Activated CD4-positive, alpha-beta T cell treated with anti-CD3 and anti-CD28 coated beads, Interleukin-10, Interleukin-2, amounts not matched to agents 100 ng/mL and 50 ng/mL, durations not matched to agents 16 hours and 8 hours (primary cell): ENCODE measurements at places on chromosomes 5 and 9.

DNA sequence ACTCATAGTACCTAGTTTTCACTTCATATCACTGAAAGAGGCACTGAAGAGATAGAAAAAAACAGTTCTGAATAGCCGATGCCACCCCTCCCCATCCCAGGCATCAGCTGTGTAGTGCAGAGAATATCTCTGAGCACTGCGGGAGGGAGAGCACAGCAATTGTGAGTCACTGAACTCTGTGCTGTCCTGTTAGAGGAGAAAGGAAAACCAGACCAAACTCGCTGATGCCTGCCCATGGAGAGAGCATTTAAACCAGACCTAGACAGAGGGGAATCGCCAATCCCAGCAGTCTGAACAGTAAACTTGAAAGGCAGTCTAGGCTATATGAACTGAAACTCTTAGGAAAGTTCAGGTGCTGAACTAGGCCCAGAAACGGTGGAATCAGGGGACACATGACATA, 120.1 kb upstream of the SLC30A5 start:
- no peak for DNase-seq

- DNase-seq, result peak; percentile 39
Measured at GRCh38 chr9:27504259-27504658, 19.8 kb upstream of the IFNK start.

- no peak for DNase-seq
Measured at GRCh38 chr9:101716629-101717028, 21.8 kb downstream of the GRIN3A start.

- no peak for DNase-seq
Measured at GRCh38 chr9:109861499-109861898, 81.5 kb downstream of the PALM2AKAP2 start.

DNA sequence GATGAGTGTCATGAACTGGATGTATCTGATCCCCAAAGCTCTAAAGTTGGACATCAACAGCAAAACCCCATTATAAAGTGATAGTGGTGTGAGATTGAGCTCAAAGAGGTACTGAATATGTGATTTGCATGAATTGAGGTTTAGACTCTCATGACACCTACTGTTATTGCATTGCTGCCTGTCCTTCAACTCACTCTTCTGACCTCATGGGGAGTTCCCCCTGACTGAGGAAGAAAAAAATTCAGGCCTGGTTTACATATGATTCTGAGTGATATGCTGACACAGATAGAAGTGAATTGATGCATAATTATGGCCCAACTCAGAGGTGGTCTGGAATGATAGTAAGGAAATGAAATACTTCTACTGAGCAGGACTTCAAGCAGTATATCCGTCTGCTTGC, 76.2 kb upstream of the CHD1 start:
- DNase-seq, result peak; percentile 51

DNA sequence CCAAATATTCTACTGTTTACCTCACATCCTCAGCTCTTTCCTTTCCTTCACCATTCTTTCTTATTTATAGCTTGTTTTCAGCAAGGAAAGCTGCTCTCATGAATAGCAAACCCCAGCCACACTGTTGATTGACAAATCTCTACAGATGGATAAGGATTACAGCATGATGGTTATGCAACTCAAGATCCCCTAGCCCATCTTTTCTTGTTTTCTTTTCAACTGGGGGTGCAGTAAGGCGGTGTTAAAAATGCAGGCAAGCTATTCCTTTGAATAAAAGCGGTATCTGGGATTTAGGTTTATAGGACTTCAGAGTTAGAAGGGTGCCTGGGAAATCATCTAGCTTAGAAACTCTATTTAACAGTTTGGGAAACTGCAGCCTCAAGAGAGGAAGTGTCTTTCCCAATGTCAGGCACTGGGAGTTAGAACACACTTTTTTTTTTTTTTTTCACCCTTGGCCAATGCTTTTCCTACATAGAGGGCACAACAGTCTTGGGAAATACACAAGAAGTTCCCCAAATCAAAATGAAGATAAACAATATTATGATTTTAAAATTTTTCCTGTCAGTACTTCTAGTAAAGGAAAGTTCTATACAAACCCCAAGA, 2.6 kb downstream of the SPARC start:
- DNase-seq, result no peak

DNA sequence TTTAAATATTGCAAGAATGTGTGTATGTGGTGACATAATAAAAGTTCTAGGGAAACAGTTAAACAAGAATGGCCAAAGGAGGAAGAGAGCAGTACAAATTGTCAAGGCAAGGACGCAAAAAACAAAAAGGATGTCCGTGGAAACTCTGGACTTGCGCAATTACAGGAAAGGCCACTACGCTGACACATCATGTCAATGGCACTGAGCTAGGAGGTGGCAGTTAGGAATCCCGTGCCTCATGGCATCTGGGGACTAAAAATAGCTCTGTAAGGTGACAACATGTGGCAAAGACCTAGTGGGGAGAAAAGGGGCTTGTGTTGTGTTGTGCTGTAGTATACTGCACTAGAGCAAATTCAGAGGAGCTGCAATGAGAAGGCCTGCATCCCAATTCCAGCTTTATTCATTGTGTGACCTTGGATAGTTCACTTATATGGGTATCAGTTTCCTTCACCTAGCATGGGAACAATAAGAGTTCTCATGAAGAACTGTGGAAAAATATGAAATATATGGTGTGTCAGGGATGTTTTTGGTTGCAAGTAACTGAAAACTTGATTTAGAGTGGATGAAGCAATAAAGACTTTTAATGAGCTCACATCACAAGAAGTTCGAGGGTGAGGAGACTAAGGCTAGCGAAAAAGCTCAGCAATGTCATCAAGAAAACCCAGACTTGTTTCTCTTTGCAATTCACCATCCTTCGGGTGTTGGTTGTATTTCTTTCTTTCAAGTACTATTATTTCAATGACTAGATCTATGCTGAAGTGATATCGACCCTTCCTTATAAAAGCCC, 124.1 kb upstream of the STC2 start:
- DNase-seq, result no peak

- DNase-seq, result no peak
Measured at GRCh38 chr5:98099448-98100105, 673.9 kb upstream of the RGMB start.

DNA sequence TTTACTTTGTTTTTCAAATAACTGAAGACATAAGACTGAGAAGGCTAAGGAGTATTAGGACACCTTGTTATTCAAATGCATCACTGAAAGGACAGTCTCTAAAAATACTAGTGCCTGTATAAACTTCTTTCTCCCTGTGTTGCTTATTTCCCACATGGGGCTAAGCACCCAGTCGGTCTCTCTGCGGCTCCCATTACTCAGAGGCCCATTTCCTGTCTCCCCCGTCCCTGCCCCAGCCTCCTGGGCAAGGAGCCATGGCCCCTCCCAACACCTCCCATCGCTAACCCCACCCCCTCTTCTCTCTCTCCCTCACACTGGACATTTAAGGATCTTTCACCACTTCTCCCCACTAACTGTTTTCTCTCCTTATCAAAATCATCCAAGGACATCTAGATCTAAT, 81.9 kb downstream of the EBF1 start:
- DNase-seq, result no peak

DNA sequence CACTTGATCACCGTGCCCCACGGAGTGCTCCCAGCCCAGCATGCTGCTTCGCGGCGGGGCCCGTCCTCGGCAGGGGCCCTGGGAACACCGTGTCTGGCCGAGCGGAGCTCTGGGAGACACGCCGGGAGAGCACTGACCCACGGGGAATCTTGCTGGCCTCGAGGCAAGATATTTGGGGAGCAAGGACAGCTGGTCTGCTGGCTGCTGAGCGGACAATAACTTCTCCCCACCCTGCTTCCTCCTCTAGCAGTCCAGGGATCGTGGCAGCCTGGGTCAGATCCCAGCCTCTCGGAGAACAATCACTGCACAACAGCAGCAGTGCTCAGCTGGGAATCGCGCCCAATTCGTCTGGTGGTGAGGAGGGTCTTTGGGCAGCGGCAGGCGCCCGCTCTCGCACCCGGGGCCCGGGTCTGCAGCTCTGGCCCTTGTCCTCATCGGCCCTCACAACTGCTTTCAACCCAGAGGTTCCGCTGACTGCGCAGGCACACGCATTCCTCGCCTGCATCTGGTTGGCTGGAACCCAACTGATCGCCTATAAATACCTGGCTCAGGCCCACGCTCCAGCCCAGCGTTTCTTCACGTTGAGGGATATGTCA, 43.4 kb downstream of the DBH start:
- DNase-seq, result no peak
